Astrocyte (in vitro differentiated cells and primary cell): ENCODE measurements at places on chromosomes 7 and 10.

DNA sequence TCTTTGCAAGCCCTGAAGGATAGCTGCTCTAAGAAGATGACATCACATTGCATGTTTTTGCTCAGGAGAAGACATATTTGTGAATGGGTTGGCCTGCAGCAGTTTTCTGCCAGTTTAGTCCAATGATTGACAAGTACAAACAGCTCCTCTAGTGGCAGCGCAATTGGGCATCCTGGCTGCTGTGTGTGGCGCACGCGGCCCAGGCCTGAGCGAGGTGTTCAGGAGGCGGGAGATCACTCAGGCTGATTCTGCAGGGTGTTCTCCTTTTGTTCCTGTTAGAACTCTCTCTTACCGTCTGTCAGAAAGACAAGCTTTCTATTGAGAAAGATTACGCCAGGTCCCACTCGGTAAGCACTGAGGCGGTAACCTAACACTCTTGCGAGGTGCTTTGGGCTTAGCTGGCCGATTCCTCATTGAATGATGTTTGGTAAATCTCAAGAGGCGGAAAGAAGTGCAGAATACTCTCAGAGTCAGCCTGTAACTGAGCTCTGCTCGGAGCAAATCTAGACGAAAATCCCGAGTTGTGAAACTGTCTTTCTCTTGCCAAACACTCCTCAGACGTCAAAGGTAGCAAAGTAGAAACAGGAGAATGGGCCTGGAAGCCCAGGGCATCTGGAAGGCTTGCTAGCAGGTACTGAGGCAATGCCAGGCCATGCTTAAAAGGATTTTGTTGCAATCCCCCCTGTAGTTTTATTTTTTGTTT, 219.2 kb upstream of the BMPER start:
- no peak for DNase-seq

DNA sequence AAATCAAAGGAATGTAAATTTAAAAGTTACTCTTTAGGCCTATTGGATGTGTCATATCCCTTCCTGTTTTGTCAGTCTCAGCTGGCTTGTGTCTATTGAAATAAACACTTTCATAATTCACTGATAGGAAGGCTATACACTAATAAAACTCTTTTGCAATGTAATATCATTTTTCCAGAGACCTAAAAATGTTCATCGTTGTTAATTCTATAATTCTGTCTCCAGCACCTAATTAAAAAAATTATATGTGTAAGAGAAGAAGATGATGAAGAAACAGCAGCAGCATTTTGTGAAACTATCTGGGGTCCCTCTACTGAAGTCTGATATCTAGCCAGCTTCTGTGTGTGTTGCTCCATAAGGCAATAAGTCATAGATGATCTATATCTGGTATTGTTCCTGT, 602.7 kb downstream of the ETV1 start:
- no peak for DNase-seq

DNA sequence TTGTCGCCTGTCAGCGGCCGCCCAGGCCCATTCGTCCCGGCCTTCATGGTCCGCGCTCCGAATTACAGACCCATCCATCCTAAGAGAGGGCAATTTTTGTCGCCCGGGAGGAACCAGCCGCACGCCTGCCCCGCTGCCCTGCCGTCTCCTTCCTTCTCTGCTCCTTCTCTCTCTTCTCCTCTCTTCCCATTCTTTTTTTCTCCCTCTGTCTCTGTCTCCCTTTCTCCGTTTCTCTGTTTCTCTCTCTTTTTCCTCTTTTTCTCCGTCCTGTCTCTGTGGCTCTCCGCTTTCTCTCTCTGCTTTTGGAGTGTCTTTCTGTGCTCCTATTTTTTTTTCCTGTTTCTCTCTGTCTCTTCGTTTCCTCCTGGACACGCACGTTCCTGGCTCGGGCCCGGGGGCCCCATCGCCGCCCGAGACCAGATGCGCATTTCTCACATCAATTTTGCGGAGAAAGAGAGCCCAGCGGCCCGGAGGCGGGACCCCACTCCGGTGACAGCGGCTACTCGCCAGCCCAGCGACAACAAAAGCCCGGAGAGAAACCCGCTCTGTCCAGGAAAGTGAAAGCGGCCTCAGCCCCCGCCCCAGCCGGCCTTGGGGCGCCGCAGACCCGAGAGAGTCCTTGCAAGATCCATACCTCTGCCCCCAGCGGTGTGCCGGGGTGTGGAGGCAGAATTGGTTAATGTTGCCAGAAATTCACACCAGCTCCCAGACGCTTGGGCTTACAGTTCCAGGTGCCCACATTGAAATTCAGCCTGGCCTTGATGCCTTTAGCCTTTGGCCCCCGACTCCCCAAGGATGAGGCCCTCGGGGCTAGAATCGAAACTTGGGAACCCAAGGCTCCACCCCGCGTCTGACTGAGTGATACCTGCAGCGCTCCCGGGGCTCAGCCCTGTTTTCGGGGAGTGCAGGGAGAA, 4.1 kb downstream of the LBX1 start:
- DNase-seq, result no peak

DNA sequence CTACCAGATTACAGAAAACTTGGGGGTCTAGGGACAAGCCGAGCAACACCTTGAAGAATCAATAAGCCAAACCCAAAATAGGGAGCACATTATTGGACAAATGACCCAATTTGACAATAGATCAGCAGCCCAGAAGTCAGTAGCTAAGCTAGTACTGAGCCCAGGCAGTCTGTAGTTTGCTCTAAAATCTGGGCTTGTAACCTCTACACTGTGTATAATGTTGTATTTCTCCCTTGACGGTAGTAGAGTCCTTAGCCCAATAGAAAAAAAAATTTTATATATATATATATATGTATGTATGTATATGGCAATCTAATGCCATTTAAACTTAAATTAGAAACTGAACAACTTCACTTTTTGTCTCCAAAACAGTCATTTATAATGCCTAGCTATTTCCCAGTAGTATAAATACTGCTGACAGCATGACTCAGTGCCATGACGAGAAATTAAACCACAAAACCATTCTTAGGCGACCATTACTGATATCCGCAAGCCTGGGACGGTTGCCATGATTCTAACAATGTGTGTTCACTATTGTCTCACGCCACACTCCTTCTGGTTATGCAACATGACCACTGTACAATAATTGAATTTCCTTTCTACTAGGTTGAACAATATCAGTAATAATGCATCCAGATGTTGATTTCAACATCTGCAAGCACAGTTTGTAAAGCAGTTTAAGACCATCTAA, 110.5 kb downstream of the IPMK start:
- DNase-seq, result peak; percentile 98

DNA sequence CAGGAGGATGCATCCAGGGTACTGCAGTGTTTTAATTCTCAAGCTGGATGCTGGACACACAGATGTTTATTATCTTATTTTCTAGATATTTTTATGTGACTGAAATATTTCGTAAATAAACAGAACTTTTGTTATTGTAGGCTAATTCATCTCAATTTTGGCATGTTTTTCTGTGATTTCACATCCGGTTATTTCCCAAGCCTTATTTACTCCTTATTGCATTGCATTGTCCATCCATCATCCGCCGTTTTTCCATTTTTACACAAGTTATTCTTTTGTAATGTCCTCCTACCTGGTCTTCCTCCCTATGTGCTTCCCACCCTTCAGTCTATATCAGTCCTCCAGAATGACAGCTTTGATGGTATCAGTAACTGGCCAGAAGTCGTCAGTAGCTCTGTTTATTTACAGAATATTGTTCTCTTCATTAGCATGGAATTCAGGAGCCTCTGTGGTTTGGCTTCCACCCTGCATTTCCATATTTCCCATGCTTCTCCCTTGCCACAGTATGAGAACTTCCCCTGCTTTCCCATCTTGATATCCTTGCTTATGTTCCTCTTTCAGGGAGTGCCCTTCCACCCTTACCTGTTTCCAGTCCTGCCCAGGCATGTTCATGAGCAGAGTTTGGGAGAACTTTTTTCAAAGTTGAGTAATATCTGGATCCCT, 16.1 kb downstream of the GNAI1 start:
- peak; percentile 79 for DNase-seq

DNA sequence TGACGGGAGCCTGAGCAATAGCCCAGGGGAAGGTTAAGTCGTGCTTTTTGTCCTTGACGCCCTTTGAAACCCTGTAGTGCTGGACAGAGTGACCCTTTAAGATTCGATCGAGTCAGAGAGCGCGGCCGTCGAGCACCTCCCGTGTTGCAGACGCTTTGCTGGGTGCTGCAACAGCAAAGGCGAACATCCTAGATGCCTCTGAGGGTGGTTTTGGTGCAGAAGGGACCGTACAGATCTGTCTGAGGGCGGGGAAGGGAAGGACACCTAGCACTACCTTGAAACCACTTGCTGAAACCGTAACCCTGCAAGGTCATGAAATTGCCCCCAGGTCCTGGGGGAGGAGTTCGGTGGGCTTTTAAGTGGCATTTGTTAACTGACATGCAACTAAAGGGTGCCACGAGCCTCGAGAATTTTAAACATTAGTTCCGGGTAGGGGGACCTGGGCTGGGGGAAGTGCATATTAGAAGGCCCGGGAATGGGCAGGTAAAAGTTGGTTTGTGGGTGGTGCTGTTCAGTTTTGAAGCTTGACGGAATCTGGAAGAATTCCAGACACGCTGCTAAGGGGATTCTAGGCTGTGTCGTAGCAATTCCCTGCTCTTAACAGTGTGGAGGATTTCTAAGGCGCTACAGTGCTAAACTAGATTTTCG, 786 bp downstream of the ATP5F1C start:
- DNase-seq, result no peak

GRCh38 chr7:89028319-89028718, 232.8 kb upstream of the TEX47 start:
- DNase-seq, result peak; percentile 0

GRCh38 chr7:31526864-31527263, 13.0 kb downstream of the ITPRID1 start:
- no peak for DNase-seq
